ENCODE measurements at places on chromosomes 3 and 15.

- DNase-seq, result no peak
Measured at GRCh38 chr15:78006567-78007205, 70.8 kb downstream of the TBC1D2B start.

- DNase-seq, result no peak
Measured at GRCh38 chr15:58447271-58448010, 15.7 kb downstream of the LIPC start.

GRCh38 chr3:124839896-124840295 lies 47.3 kb downstream of the ITGB5 start:
- no peak for DNase-seq

GRCh38 chr3:123961508-123961856 lies 453 bp upstream of the CCDC14 start:
- DNase-seq, result no peak

DNA sequence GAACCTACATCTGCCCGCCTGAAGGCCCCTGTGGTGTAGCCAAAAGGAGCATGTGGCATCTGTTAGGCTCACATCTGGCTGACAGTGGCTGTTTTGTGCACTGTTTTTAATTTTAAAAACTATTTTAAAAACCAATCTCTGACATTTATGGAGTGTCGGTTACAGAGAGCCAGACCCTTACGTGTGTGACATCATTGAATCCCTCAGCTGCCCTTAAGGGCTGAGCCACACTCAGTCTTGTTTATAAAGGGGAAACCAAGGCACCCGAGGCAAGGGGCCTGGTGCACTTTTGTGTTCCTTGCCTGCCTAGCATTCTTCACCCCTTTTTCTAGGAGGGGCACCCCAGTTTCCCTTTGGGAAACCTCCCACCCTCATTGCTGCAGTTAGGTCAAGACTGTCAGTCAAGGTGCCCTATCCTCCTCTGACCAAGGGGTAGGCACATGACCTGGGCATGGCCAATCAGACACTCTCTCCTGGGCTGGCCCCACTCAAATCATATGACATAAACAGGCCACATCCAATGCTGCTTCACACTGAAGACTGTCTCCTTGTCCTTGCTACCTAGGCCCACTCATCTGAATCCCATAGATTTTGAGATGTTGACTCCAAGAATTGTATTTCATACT lies 105.3 kb downstream of the LSM3 start:
- no peak for DNase-seq

DNA sequence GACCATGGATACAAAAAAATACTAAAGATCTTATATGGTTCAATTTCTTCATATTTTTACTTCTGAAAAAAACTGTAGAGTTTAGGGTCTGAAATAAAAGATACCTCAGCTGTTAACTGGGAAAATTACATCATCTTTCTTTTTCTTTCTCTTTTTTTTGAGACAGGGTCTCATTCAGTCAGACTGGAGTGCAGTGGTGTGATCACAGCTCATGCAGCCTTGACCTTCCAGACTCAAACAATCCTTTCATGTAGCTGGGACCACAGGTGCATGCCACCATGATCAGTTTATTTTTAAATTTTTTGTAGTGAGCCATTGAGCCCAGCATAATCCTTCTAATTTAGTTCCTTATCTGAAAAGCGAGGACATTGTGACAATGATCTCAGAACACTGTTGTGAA lies 39.6 kb upstream of the TKT start:
- DNase-seq, result no peak

- DNase-seq, result no peak
Measured at GRCh38 chr3:128804811-128805155, 74.6 kb upstream of the ACAD9 start.

DNA sequence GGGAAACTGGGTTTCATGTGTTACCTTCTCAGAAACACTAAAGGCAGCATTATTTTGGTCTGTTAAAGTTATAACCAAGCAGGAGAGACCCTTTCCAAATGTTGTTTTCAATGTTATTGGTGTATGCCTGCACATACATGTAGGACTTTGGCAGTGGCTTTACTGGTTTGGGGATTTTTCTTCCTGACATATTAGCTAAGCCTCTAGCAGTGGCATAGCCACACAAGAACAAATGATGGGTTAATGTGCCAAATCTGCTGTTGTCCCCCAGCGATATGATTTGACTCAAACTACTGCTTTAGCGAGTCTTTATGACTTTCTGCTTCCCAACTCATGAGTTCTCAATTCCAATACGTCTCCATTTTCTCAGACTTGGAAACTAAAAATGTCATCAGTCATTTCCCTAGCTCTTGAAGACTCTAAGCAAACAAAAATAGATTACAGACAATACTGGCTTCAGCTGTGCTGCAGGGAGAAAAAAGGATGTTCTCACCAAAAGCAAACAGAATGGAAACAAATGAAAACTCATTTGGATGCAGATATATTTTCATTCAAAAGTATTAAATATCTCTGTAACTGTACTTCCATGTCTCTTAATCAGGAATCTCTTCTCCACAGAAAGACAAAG lies 29.6 kb downstream of the TPM1 start:
- DNase-seq, result no peak

GRCh38 chr3:94961423-94962100 lies 898.7 kb downstream of the NSUN3 start:
- DNase-seq, result no peak

DNA sequence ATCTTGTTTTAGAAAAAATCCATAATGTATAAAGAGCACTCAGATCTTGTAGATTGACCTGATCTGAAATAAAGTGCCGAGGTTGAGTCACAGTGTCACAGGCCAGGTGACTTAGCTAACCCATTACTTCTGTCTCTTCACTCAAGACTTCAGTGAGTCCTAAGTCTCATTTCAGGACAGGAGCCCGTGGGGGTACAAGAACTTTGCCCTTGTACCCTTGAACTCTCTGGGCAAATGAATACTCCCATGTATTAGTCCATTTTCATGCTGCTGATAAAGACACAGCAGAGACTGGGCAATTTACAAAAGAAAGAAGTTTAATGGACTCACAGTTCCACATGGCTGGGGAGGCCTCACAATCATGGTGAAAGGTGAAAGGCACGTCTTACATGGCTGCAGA lies 160.2 kb downstream of the ZPLD1 start:
- no peak for DNase-seq

DNA sequence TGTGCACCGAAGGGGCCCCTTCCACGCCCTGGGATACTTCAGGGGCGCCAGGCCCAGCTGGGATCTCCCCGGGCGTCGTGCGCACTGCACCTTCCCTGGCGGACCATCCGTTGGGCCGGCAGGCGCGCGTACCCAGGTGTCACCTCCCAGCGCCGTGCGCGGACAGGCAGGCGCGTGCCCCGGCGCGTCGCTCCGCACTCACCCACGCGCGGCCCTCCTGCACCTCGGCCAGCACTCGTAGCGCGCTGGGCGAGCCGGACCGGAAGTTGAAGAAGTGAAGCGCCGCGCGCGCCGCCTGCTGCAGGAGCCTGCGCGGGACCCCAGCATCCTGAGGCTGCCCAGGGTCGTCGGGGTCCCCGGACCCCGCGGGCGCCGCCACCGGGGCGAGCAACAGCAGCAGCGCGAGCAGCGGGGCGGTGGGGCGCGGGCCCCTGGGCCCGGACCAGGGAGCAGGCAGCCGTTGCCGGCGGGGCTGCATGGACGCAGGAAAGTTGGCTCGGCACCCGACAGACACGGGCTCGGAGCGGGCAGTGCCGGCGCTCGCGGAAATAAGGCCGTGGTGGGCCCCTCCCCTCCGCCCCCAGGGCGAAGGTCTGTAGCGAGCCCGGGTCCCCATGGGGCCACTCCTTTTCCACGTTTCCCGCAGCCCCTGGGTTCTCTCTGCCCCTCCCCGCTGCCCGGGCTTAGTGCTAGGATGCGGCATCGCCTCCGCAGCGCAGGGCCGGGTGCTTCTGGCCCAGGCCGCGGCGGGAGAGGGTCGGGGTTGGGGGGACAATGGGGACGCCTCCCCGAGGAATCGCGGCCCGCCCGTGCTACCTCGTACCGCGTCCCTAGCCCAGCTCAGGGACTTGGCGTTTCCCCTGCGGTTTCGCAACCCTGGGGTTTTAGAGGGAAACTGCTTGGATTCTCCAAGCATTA lies at the start of gene RARRES1:
TSS of gene RARRES1 (minus strand) at position 520 of the 918 bp plus-strand sequence. CDS start at position 478, 42 bp downstream.
- DNase-seq, result no peak

DNA sequence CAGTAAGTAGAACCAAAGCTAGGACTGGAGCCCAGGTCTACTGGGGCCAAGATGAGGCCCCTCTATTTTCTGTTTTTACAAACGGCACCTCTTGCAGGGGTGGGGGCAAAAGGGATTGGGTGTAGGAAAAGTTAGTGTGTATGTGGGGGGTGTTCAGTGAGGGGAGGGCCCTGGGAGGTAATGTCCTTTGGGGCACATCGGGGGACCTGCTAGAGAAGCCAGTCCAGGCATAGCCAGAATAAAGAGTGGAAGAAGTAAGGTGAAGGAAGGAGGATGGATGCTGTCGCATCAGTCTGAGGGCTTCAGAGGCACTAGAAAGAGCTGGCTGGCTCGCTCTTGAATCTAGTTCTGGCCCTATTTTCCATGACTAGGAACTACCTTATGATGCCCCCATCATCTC lies 2.6 kb downstream of the PLCD1 start:
- no peak for DNase-seq

DNA sequence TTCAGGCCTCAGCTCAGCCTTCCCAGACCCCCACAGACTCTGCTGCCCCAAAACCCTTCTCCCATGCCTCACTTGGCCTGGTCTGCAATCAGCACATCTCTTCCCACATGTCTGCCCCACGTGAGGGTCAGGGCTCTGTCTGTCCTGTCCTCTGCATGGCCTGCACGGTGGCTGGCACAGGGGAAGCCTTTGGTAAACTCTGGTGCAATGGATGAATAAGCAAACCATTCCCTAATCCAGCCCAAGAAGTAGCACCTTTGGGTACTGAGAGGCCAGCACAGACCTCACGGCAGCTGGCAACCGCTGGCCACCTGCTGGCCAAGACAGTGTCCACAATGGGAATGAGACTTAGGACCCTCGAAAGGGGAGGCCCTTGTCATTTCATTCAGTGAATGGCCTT lies 27.7 kb downstream of the ABTB1 start:
- no peak for DNase-seq

- no peak for DNase-seq
Measured at GRCh38 chr3:171753025-171753472, 57.2 kb downstream of the PLD1 start.

DNA sequence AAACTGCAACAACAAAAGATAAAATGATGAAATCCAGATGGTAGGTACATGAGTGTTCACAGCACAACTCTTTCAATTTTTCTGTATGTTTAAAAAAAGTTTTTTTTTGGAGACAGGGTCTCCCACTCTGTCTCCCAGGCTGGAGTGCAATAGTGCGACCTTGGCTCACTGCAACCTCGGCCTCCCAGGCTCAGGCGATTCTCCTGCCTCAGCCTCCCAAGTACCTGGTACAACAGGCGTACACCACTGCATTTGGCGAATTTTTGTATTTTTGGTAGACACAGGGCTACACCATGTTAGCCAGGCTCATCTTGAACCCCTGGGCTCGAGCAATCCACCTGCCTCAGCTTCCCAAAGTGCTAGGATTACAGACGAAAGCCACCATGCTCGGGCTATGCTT lies 18.6 kb downstream of the LRRFIP2 start:
- DNase-seq, result no peak

DNA sequence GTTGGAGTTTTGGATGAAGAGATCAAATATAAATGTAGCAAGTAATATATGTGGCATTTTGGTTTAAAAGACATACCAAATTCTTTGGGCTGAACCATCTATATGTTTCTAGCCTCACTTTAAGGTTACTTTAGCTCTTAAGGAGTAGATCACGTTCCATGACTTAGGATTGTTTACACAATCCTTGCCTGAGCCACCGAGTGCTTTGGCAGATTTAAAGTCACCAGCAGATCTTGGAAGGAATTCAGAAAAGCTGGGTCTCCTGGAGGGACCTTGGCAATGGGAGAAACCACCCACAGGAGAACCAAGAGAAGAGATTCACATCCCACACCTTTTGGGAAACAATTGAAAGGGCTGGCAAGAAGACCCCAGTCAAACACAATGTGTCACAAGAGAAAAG lies 54.5 kb downstream of the TM4SF18 start:
- no peak for DNase-seq

DNA sequence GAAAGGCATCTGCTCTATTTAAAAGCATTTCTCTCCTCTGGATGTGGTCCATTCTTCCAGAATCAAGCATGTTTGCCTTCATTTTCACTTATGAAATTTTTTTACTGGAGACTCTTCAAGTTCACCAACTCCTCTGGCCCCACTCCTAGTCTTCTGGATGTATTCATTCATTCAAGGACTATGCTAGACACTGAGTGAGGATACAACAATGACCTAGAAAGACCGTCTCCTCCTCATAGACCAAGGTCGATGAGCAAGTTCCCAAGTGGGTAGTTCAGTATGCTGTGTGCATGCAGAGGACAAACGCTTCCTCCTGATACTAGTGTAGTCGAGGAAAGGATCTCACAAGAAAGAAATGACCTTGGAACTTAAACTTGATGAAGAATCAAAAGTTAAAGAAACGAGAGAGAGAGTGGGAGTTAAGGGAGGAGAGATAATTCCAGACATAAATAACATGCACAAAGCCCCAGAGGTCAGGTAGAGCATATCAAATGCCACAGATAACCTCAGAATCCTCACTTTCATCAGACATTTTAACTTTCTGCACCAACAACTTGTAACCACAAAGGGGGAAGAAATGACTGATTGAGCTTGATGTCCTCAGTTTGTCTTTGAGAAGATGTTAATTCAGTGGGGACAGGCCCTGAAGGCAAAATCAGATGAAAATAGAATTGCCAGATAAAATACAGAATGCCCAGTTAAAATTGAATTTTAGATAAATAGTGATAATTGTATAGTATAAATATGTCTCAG lies 149.4 kb downstream of the IMPG2 start:
- no peak for DNase-seq

All from T1000 (cell line).